ENCODE measurements at places on chromosomes 1 and 21.
A peak's percentile ranks its signal among the peaks of the same experiment; 100 is the strongest.

- DNase-seq: peak; percentile 55
Measured at GRCh38 chr1:183633676-183634343, 1.8 kb downstream of the ARPC5 start.

- DNase-seq: peak; percentile 27
Measured at GRCh38 chr1:66676613-66677298, 75.5 kb upstream of the DYNLT5 start.

DNA sequence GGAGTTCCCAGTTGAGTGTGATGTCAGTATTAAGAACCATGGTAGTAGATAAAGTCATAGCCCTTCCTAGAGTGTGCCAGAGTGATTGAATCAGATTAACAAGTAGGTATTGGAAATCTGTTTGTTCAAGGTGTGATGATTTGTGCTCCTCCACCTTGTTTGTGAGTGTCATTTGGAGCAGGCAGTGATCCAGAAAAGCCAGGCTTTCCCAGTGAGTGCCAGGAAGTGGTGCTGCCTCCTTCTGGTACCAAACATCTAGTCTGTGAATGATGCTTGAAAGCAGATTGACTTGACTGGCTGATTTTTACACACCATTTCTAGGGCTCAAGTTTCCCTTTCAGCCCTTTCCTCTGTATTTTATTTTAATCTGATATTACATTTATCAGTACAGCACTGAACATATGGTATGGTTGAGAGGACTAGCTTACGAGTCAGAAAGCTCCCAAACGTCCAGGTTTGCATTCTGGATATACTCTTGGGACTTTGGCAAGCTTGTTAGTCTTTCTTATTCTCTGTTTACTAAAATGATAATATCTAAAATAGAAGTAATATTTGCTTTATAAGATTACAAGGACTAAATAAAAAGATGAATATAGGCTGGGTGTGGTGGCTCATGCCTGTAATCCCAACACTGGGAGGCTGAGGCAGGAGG, 100.7 kb downstream of the PATJ start:
- DNase-seq: no peak

- no peak for DNase-seq
Measured at GRCh38 chr1:218817071-218817470, 356.6 kb upstream of the LYPLAL1 start.

- no peak for DNase-seq
Measured at GRCh38 chr21:36255663-36256062, 64.3 kb upstream of the MORC3 start.

DNA sequence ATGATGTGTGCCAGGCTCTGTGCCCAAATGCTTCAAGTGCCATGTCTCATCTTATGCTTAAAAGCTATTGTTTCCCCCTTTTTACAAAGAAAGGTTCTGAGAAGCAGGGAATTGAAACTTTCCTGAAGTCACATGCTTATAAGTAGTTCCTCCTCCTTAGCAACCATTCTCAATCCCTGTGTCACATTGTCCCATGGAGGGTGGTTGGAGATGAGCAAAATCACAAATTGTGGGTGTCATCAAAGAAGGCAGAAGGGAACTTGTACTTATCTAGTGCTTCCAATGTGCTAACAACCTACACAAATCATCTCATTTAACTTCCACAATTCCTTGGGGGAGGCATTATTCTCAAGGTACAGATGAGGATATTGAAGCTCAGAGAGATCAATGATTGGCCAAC, 10.1 kb upstream of the ERICH3 start:
- DNase-seq: no peak

DNA sequence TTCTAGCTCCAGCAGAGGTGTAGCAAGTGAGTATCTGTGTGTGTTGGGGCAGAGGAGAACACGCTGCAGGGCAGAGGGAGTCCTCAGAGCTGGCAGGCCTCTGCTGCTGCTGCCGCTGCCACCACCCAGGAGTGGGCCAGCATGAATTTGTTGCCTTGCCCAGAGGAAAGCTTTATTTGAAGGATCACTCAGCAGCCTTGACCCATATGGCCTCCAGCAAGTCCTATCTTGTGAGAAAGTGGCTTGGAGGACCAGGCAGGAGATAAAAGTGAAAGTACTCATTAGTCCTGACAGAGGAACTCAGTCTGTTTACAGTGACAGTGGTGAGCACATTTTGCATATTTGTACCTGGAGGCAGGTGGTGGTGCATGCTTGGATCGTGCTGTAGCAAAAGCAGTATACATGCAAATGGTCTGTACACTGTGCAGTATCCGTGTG, 3.1 kb downstream of the TRAF5 start:
- DNase-seq: no peak

DNA sequence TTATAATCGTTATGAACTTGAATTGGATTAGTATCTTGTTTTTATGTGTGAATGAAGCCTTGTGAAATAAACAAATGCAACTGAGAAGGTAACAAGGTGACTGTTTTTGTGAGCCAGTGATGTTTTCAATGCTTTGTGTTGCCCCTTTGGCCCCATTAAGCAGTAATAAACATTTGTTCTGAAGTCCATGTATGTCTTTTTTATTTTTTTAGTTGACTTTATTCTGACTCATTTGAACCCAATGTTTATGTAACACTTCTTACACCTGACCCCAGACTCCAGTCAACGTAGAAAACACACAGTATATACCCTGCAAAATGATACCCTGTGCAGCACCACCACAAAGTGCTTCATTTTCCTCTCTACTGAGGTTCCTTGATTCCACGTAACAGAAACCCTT, 4.6 kb upstream of the CACYBP start:
- no peak for DNase-seq

GRCh38 chr1:198714271-198714670, 75.4 kb downstream of the PTPRC start:
- no peak for DNase-seq

DNA sequence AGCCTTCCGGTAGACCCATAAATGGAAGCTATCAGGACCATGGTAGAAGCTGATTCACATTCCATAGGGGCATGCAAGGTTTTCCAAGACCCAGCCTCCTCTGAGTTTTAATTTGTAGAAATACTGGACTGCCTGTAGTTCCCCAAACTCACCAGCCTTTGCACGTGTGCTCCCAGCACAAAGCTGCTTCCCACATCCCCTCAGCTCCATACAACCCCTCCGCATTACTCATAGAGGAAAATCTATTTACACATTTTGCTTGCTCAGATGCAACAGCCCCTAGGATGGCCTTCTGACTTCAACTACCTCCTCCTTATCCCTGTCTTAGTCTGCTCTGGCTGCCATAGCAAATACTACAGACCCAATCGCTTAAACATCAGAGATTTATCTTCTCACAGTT, 336.2 kb downstream of the SETD4 start:
- DNase-seq: no peak

DNA sequence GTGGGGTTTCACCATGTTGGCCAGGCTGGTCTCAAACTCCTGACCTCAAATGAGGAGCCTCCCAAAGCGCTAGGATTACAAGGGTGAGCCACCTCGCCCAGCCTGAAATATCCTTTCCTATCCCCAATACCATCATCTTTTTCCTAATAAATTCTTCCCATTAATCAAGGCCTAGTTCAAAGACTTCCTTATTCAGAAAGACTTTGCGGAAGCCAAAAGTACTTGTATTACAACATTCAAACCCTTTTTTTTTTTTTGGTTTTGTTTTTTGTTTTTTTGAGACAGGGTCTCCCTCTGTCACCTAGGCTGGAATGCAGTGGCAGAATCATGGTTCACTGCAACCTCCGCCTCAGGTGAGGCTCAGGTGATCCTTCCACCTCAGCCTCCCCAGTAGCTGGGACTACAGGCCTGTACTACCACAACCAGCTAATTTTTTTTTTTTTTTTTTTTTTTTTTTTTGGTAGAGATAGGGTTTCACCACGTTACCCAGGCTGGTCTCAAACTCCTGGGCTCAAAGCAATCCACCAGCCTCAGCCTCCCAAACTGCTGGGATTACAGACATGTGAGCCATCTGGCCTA, 7.6 kb downstream of the SLC19A2 start:
- DNase-seq: no peak

GRCh38 chr1:30169269-30169668, 554.1 kb downstream of the MATN1 start:
- no peak for DNase-seq

DNA sequence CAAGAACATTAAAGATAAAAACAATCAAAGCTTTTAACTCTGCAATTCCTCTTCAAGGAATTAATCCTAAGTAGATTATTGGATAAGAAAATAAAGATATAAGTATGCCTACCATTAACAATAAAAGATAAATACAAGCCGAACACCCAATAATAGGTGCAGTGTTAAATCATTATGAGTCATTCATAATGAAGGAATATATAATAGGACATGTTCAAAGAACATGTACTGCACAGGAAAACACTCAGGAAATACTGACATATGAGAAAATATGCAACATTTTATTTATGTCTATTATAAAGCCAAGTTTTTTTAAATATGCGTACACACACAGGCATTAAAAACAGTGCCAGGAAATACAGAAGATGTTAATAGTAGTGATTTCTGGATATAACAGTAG, 11.1 kb upstream of the EXO1 start:
- no peak for DNase-seq

- no peak for DNase-seq
Measured at GRCh38 chr1:25556791-25557476, 13.5 kb downstream of the LDLRAP1 start.

DNA sequence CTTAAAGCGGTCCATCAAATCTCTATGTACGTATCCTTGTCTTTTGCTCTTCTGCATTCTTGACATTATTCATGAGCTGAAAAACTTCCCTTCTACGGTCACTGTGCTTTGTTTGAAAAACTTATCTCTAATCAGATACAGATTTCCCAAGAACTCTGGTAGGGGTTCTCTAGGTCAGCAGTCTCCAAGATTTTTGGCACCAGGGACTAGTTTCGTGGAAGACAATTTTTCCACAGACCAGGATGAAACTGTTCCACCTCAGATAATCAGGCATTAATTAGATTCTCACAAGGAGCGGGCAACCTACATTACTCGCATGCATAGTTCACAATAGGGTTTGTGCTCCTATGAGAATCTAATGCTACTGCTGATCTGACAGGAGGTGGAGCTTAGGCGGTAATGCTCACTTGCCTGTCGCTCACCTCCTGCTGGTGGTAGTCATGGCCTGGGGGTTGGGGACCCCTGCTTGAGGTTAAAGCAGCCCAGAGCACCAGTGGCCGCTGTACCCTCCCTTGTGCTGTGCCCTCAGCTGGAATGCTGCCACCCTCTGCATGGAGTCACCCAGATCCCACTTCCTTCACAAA, 30.8 kb downstream of the AK2 start:
- no peak for DNase-seq

DNA sequence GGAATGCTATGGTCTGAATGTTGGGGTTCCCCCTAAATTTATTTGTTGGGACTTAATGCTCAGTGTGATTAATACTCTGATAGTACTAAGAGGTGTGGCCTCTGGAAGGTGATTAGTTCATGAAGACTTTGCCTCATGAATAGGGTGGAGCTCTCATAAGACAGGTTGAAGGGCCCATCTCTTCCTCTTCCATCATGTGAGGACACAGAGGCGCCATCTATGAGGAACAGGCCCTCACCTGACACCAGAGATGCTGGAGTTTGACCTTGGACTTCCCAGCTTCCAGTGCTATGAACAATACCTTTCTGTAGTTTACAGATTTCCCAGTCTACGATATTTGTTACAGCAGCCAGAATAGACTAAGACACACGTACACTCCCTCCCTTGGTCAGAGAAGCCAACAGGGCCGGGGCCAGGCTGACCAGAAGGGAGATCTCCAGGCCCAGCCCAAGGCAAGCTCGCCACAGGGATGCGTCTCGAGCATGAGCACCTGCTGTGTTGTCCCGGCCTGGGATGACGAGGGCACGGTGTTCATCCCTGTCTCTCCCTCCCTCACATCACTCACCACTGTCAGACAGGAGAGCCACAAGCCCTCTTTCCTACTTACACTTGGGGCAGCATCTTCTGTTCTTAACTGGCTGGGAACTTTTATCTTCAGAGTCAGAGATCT, 4.7 kb upstream of the ABCG1 start:
- no peak for DNase-seq

DNA sequence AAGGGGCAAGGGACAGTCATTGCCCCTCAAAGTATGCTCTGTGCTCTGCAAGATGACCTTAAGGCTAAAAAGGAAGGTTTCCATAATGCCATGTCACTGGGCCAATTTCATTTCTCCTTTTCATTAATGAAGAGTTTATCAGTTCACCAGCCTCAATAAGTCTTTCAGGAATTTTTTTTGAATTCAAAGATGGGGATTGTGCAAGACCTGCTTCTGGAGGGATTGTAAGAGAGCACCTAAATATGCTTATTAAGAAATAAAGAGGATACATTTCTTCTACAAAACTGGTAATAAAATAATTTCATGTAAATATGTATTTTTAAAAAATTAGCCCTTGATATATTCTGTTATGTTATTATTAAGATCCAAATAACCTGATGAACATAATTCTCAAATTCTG, 86.8 kb upstream of the RGS4 start:
- DNase-seq: no peak

DNA sequence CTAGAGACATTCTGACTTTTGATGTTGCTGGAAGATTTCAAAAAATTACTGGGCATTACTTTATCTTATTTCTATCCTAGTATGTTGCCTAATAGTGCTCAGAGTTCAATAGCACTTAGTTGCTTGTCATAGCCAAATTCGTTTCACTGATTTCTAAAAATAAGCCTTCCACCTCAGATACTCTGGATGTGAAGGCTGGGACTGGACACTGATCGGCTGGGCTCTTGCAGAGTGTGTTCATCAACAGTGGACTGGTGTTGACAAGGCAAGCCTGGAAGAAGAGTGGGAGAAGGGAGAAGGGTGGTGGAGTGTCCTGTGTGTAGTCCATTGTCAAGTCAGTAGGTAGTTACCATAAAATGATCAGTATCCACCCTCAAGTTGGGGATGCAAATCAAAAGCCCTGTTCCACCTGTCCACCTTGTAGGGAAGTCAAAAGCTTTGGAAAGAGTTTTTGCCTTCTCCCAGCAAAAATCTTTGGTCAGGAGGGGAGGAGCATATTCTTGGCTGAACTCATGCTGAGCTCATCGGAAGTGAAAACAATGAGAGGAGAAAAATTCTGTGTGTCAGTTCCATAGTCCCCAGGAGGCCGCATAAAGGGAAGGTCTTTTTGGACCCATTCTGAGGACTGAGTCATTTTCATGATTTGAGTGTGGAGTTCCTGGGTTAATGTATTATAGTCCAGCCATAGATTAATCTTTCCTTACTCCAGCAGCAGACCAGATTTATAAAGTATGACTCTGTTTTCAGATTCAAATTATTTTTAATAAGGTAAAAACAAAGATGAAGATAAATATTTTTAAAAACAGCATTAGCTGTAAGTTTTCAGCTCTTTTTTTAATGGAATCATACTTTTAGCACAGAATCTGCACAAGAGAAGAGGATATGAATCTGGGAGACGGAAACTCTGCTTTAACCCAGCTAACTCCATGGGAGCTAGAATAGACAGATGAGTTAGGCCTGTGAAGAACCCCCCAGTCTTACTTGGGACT, 99.5 kb upstream of the BMP8A start:
- no peak for DNase-seq

DNA sequence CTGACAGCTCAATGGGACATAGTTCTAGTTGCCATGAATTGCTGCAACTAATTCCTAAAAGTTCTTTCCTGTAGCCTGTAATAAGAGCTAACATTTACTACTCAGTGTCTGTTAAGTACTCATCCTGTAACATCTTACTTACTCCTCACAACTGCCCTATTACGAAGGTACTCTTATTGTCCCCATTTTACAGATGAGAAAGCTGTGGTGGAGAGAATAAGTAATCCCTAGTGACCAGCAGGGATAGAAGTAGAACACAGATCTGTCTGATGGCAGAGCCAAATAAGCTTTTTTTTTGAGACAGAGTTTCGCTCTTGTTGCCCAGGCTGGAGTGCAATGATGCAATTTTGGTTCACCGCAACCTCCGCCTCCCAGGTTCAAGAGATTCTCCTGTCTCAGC, 3.1 kb downstream of the STK40 start:
- DNase-seq: no peak

GRCh38 chr1:232468249-232468648, 161.7 kb downstream of the SIPA1L2 start:
- DNase-seq: no peak
